AG20443 (cell line): ENCODE measurements at places on chromosomes 1 and 21.

DNA sequence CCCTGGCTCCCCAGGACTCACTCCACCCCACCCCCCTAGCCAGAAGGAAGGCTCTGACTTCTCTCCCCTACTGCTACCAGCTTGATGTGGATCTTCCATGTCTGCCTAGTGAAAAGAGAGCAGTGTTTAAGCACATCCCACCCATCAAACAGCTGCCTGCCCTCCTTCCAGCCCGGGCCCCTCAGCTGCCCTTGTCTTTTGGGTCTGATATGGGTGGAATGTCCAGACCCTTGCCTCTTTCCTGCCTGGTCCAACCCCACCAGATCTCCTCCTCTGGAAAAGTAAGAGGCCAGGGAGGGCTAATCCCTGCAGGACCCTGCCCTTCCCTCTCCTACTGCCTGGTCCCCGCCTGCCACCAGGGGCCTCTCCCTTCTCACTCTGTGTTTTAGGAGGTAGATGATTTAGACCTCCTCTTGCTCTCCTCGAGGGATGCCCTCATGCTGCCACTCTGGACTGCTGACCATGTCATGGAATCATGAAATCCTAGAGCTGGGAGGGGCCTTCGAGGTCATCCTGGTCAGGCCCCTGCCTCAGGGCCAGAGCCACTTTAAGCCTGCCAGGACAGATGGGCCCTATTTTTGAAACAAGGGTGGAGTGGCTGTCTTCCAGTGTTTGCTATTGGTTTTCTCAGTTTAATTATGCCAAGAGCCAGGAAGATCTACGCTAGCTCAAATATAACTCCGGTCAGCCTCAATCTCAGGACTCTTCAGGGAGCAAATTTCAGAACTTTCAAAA is 15.8 kb upstream of the HSPG2 start:
- DNase-seq = no peak

- DNase-seq = no peak
Observed at GRCh38 chr1:22800629-22801028, 90.0 kb downstream of the EPHB2 start.

DNA sequence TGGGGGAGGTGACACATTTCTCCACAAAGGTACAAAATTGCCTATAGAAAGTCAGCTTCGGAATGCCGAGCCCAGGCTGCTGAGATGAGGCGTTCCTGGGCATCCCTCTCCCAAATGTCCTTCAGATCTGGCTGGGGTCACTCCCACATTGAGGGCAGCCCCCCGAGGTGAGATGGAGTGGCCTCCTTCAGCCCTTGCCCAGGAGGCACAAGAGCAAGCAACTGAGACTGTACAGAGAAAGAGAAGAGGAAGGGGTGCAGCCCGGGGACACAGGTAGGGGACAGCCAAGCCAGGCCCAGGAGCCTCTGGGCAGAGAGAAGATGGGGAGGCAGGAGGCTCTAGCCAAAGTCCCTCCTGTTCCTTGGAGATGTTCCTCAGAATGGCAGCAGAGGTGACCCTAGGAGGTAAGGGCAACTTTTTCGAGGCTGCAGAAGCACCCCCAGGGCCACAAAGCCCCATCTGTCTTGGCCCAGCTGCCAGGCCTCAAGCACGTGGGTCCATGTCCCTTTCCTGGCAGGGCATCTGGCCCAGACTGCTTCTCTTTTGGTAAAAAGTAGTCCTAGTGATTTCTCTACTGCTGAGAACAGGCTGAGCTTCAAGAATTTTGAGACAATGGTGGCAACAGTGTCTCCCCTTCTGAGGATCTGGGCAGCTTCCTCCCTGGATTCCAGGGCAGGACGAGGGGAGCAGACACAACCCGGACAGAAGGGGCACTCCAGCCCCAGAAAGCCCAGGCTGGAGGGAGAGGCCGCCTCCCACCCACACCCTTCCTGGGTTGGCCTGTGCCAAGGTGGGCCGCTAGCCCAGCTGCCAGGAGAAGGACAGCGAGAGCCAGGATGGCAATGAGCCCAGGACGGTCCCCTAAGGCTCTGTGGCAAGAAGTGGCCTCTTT is 68.0 kb downstream of the LRRN2 start:
- DNase-seq = no peak

GRCh38 chr1:100989306-100990077 is 36.1 kb downstream of the DPH5 start:
- DNase-seq = peak; percentile 62

DNA sequence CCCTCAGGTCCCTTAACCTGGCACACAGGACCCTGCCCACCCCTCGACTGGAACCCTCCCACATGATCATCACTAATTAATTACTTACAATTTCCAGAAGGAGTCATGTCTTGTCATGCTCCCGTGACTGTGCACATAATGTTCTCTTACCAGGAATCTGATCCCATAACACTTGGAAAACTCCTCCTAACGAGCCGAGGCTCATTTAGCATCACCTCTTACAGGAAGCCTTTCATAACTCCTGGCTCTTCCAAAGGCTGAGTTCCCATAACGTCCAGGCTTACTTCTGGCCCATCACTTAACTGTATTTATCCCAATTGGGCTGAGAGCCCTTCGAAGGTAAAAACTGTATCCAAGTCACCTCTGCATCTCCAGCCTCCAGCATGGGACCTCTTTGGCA is 147.9 kb upstream of the JUN start:
- DNase-seq = no peak

DNA sequence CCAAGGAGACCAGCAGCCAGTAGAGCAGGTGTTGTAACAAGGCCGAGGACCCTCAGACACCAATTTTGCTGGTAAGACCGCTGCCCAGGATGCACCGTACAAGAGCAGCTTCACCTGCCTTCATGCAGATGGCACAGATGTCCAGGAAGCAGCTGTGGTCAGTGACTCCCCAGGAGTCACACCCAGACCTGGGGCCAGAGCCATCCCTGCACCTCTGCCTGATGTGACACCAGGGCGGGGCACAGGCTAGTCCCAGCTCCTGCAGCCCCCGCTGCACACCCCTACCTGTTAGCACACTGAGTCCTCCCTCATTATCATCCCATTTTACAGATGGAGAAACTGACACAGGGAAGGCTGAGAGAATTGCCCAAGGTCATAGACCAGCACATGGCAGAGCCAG is 16.3 kb upstream of the KCNAB2 start:
- no peak for DNase-seq

- peak; percentile 81 for DNase-seq
Observed at GRCh38 chr1:3564921-3565831, 46.1 kb downstream of the MEGF6 start.

GRCh38 chr1:118905196-118905595 is 82.9 kb downstream of the TBX15 start:
- peak; percentile 65 for DNase-seq

GRCh38 chr21:43767984-43768867 is 7.9 kb downstream of the CSTB start:
- DNase-seq = peak; percentile 82

DNA sequence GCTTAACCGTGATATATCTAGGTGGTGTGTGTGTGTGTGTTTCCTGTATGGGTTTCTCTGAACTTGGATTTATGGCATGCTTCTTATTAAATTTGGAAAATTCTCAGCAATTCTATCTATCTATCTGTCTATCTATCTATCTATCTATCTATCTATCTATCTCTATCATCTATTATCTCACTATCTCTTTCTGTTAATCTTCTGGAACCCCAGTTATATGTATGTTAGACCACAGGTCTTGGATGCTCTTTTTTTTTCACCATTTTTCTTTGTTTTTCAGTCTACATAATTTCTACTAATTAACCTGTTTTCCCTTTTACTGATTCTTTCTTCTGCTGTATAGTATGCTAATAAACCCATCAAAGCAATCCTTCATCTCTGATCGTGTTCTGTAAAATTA is 538.0 kb downstream of the PTPRU start:
- DNase-seq = no peak

- DNase-seq = peak; percentile 42
Observed at GRCh38 chr1:15354580-15354965, 55.1 kb upstream of the EFHD2 start.

DNA sequence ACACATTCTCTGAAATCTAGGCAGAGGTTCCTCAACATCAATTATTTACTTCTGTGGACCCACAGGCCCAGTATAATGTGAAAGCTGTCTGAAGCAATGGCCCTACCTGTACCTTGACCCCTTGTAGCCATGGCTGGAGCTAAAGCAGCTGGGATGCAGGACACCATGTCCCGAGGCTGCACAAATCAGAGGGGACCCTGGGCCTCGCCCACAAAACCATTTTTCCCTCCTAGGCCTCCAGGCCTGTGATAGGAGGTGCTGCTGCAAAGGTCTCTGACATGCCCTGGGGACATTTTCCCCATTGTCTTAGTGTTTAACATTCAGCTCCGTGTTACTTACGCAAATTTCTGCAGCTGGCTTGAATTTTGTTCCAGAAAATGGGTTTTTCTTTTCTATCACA is 110.5 kb downstream of the BRINP3 start:
- DNase-seq = no peak

- DNase-seq = no peak
Observed at GRCh38 chr1:64073705-64074104, 129.7 kb upstream of the UBE2U start.

DNA sequence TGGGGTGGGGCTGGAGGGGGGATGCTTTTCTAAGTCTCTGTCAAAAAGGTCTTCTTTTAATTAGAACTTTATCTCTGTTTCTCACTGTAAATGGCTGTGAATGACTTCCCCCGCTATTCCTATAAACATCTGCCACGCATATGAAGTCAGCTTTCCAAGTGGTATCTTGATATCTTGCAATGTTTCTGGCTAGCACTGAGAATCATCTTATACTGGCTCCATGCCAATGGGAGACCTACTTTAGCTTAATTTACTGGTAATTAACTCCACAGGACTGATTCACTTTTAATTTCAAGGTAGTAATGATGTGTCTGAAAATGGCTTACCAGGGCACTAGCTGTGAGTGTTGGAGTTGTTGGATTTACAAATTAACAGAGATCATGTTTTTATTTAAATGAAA is 4.3 kb downstream of the GPR88 start:
- DNase-seq = no peak

DNA sequence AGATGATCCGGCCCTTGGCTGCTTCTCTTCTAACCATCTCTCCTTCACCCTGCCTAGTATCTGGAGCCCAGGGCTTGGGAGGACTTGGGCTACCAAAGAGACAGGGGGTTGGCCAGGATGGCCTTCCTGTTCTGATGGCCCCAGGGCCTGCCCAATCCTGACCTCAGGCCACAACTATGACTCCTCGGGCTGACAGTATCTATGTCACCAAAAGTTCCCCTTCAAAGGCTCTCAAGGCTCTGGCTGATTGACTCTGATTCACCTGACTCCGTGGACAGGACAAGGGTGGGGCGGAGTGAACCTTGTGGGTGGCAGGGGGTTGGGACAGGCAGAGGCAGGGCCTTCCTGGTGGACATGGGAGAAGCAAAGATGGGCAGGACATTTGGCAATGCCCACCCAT is 12.7 kb downstream of the MEF2D start:
- no peak for DNase-seq

GRCh38 chr1:6163973-6164617 is 16.0 kb downstream of the CHD5 start:
- DNase-seq = no peak

- no peak for DNase-seq
Observed at GRCh38 chr1:178530502-178530901, 17.6 kb downstream of the TEX35 start.

GRCh38 chr21:21137986-21138385 is 139.8 kb downstream of the NCAM2 start:
- DNase-seq = no peak

- no peak for DNase-seq
Observed at GRCh38 chr1:218317061-218317460, 28.1 kb upstream of the TGFB2 start.

- DNase-seq = no peak
Observed at GRCh38 chr21:32802954-32803353, 31.4 kb upstream of the PAXBP1 start.

- DNase-seq = no peak
Observed at GRCh38 chr1:235045034-235045690, 83.5 kb downstream of the TOMM20 start.

DNA sequence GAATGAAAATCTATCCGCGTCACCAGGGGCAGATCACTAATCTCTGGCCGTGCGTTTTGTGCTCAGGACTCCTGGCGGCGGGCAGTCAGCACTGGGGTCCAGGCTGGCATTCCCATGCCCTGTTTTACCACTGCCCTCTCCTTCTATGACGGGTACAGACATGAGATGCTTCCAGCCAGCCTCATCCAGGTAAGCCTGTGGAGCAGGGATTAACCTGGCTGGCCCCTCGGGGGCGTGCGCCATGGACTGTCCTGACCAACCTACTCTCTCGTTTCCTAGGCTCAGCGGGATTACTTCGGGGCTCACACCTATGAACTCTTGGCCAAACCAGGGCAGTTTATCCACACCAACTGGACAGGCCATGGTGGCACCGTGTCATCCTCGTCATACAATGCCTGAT is 10.9 kb upstream of the CENPS start:
- DNase-seq = no peak

GRCh38 chr1:8580566-8580965 is 236.9 kb downstream of the RERE start:
- DNase-seq = no peak

DNA sequence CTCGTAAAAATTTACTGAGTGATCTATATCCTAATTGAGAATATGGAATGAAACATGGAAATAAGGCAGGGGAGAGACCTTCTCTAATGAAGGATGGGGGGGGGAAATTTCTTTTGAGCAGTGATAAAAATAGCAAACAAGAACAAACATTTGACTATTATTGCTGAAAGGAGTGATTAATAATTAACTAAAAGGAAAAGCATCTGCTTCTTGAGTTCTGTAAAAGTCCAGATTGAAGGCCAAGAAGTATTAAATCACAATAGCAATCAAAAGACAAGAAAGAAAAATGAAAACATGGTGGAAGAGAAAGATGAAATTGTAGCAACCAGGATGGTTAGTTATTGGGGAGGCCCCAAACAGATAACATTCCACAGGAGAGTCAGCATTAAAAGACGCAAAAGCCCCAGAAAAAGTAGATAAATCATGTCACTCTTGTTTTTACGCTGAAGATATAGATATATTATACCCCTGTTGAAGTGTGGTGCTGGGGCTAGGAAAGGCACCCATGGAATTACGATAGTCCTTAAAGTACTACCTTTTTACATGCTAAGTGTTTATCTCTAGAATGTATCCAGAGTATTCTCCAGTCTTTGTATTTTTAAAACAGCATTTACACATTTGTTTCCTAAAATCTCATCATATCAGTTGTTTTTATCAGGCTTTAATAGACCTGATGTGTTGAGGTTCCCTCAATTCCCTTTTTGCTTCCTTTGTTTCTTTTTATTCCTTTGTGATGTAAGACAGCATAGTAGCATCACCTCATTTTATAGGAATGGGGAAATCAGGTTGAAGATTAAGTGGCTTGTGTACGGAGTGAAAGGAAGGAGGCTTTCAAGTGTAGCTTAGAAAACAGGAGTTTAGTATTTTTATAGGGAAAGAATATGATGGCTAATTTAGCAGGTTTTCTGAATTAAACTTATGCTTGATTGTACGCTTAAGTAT is 28.9 kb downstream of the DISP1 start:
- no peak for DNase-seq

- no peak for DNase-seq
Observed at GRCh38 chr1:214632091-214632490, 29.1 kb downstream of the CENPF start.
